Colonic mucosa (tissue), 4 donors: ENCODE measurements at places on chromosomes 4 and X. TPM values are rescaled to one million over a fixed set of nuclear protein-coding genes. Genes with fewer than 3 reads are reported as not detected.

Gene FAM47A
- total RNA-seq = not detected

Gene RBM47
- 281 TPM for total RNA-seq

Gene MXD4
- 36.7 TPM for total RNA-seq

Gene CACNA1F
- total RNA-seq = 1.0 TPM

Gene MTHFD2L
- 9.5 TPM for total RNA-seq

Gene COL4A5
- total RNA-seq = 7.0 TPM

- no peaks in the 10 kb centered on the region for H3K36me3 ChIP-seq
- H3K27me3 ChIP-seq = no peaks in the 10 kb centered on the region
- H3K27ac ChIP-seq = no peak overlapping the region
- no peak overlapping the region for H3K4me3 ChIP-seq
These were observed 316.1 kb upstream of the EMCN start for GRCh38 chr4:100833906-100834305.

- H3K27me3 ChIP-seq = no peaks in the 10 kb centered on the region
- H3K4me3 ChIP-seq = no peak overlapping the region
- no peaks in the 10 kb centered on the region for H3K4me1 ChIP-seq
- no peak for DNase-seq
- H3K27ac ChIP-seq = no peak overlapping the region
- no peaks in the 10 kb centered on the region for H3K36me3 ChIP-seq
These were observed 19.0 kb upstream of the DCX start for GRCh38 chrX:111431001-111431400.

GRCh38 chrX:29941287-29941686 is 274.1 kb upstream of the MAGEB2 start:
- H3K36me3 ChIP-seq = no peaks in the 10 kb centered on the region
- H3K27ac ChIP-seq = no peak overlapping the region
- no peaks in the 10 kb centered on the region for H3K4me1 ChIP-seq
- no peak for DNase-seq
- H3K27me3 ChIP-seq = no peaks in the 10 kb centered on the region

GRCh38 chr4:105230287-105230686 is 83.6 kb downstream of the TET2 start:
- no peaks in the 10 kb centered on the region for H3K27me3 ChIP-seq
- no peak overlapping the region for H3K4me3 ChIP-seq
- H3K27ac ChIP-seq = no peak overlapping the region
- no peaks in the 10 kb centered on the region for H3K36me3 ChIP-seq
- no peaks in the 10 kb centered on the region for H3K4me1 ChIP-seq
- no peak for DNase-seq

DNA sequence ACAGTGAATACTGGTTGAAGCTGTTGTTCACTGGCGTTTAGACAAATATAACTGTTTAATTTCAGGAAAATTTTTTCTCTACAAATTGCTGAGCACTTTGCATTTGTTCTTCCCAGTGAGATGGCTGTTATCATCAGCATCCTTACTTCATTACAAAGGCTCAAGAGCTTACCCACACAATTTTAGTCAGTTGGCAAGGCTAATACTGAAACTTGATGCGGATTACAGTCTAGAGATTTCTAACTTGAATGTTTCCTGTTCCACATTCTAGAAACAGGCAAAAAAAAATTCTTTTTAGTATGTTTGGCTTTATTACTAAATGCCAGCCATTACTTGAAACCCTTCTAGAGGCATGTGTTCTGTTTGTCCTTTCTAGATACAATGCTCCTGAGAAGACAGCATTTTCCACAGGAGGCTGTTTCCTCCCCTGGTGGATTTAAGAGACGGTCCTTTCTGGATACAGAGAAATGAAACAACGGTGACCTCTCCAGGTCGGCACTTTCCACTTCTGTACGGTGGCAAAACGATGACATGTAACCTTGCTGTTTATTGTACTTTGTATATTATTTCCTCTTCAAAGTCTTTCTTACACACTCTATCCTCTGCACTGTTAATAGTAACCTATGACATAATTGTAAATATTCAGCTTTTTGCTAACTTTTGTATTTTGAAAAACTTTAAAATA is 80.9 kb downstream of the RFC1 start:
- no peak overlapping the region for H3K4me3 ChIP-seq
- no peaks in the 10 kb centered on the region for H3K36me3 ChIP-seq
- no peaks in the 10 kb centered on the region for H3K4me1 ChIP-seq
- no peaks in the 10 kb centered on the region for H3K27me3 ChIP-seq

DNA sequence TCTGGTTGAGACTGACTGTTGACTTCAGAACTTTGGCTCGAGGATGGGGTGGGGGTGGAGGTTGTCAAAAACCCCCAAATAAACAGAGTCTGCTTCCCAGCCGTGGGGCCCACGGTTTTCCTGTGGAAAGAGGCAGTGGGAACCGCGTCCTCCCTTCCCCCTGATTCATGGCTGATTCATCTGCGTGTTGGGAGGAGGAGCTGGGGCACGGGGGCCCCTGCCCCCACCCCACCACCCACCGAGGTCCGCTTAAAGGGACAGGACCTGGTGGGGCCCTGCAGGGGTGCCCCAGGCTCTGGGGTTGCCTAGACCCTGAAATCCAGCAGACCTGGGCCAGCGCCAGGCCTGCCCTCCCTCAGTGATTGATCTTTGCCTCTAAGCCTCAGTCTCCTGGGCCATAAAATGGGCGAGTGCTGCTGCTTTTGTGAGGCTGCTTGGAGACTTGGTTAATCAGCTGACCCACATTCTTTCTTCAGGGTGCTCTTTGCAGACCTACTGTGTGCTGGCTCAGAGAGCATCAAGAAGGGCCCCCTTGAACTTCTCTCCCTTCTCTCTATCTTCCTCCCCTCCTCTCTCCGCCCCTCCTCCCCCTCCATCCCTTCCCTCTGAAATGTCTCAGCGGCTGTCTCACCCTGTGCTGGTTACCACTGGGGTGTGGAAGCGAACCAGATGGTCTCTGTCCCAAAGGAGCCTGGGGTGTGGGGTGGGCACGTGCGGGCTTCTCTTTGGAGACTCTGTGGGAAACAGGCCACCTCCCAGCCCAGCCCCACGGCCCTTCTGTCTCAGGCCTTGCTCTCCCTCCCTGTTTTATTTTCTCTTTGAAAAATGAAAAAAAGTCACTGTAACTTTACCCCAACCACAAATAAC is 9.1 kb downstream of the HTRA3 start:
- no peaks in the 10 kb centered on the region for H3K27me3 ChIP-seq
- H3K27ac ChIP-seq = no peak overlapping the region
- no peaks in the 10 kb centered on the region for H3K4me1 ChIP-seq
- no peak overlapping the region for H3K4me3 ChIP-seq

DNA sequence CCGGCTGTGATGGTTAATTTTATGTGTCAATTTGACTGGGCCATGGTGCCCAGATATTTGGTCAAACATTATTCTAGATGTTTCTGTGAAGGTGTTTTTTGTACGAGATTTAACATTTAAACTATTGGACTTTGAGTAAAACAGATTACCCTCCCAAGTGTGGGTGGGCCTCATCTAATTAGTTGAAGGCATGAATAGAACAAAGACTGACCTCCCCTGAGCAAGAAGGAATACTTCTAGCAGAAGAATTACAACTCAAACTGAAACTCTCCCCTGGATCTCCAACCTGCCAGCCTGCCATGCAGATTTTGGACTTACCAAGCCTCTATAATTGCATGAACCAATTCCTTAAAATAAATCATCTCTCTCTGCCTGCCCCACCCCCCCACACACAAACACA is 132.5 kb downstream of the DHX15 start:
- H3K27ac ChIP-seq = no peak overlapping the region
- DNase-seq = no peak
- H3K4me1 ChIP-seq = no peaks in the 10 kb centered on the region
- H3K27me3 ChIP-seq = no peaks in the 10 kb centered on the region

- H3K27ac ChIP-seq = no peak overlapping the region
- H3K36me3 ChIP-seq = no peaks in the 10 kb centered on the region
- no peaks in the 10 kb centered on the region for H3K4me1 ChIP-seq
These were observed 52.2 kb downstream of the APOO start for GRCh38 chrX:23855569-23855968.

DNA sequence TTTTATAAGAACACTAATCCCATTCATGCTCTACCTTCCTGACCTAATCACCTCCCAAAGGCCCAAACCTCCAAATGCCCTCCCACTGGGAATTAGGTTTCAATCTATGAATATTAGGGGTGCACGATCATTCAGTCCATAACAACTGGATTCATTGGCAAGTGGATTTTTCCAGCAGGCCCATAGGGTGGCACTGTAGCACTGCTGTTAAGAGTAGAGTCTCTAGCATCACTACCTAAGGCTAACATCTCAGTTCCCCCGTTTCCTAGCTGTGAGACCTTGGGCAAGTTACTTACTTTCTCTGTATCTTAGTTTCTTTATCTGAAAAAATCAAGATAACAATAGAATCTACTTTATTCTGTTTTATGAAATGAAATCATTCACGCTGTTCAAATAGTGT is 315.8 kb downstream of the STIM2 start:
- no peaks in the 10 kb centered on the region for H3K27me3 ChIP-seq
- no peak overlapping the region for H3K27ac ChIP-seq
- no peaks in the 10 kb centered on the region for H3K4me1 ChIP-seq
- no peaks in the 10 kb centered on the region for H3K36me3 ChIP-seq

DNA sequence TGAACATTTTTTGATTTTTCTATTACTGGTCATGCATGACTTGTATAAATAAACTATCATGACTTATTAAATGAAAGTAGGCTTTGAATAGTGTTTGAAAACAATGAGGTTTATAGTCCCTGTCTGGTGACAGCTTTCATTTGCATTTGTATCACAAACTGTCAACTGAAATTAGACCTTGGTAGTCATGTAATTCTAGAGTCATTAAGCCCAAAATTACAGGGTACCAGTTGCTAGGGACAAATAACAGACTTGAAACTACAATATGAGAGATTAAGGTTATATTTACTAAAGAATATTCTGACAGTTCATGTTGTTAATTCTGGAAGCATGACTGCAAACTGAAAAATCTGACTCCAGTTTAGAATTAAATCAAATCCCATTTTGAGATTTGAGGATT is 9.2 kb upstream of the VAMP7 start:
- no peaks in the 10 kb centered on the region for H3K4me1 ChIP-seq
- no peaks in the 10 kb centered on the region for H3K36me3 ChIP-seq
- no peak overlapping the region for H3K4me3 ChIP-seq
- DNase-seq = no peak
- no peaks in the 10 kb centered on the region for H3K27me3 ChIP-seq

- H3K4me3 ChIP-seq = no peak overlapping the region
- peak overlapping the region; percentile 54 for H3K27ac ChIP-seq
- H3K36me3 ChIP-seq = no peaks in the 10 kb centered on the region
These were observed 121.7 kb downstream of the RBM47 start for GRCh38 chr4:40507977-40508376.

GRCh38 chr4:88857588-88857987 is 160.0 kb upstream of the NAP1L5 start:
- DNase-seq = no peak
- no peaks in the 10 kb centered on the region for H3K4me1 ChIP-seq
- no peak overlapping the region for H3K4me3 ChIP-seq
